ENCODE measurements at places on chromosomes 16 and 17.

DNA sequence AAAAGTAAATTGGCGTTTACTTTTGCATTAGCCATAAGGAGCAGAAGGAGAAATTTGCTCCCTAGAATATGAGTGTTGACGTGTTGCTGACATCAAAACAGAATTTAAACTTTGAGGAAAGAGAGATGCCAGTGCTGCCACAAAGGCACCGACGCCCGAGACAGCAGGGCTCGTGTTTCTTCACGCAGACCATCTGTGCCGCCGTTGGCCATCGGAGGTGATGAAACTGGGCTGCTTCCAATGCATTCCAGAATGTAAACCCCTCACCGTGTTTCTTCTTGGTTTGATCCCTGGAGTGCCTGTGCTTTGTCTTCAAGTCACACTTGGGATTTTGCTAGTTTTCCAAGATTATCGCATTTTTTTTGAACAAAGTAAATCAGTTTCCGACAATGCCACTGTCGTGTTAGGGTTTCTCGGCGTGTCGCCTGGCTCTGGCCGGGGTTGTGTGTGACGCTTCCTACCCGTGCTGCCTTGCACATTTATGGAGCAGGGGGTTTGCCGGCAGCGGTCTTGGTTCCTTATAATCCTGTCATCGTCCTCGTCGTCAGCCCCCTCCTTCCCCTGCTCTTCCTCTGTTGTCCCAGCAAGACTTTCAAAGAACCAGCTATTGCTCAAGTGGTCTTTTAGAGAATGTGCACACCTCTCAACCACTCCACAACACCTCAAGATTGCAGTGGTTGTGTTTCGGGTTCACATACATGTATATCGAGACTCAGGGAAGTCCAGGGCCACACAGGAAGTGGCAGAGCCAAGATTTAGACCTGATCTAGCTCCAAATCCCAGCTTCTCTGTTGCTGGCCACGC lies 103.9 kb downstream of the METRNL start:
- no peak for DNase-seq

- DNase-seq = no peak
These were observed 802 bp downstream of the CYLD start for GRCh38 chr16:50742576-50743200.

DNA sequence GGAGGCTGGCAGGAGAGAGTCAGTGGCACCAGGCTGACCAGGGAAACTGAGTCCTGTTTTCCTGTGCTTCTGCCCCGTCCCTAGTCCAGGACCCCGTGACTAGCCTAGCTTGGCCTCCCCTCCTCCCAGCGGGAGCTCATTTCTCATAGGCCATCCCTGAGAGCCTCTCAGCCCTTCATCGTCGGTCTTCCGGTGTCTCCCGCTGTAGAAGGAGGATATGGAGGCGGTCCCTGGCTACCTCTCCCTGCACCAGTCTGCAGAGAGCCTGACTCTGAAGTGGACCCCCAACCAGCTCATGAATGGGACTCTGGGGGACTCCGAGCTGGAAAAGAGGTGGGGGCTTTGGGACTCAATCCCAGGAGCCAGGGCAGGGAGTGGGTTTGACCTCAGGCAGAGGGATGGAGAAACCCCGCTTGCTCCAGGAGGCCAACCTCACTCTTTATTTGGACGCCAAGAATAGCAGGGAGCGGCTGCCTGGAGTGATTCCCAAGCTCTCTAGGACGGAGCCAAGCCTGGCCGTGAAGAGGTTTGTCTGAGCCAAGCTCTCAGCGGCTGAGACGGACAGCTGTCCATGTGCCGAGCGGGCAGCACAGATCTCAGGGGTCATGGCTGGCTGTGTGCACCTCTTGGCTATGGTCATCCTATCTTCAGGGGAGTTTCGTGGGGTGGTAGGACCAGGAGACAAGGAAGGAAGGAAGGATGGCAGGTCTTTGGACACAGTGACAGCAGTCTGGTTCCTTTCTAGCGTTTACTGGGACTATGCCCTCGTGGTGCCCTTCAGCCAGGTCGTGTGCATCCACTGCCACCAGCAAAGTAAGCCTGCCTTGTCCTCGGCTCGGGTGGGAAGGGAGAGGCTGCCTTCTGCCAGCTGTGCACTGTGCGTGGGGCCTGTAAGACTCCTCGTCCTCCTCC lies 26.8 kb downstream of the SGSM2 start:
- no peak for DNase-seq

DNA sequence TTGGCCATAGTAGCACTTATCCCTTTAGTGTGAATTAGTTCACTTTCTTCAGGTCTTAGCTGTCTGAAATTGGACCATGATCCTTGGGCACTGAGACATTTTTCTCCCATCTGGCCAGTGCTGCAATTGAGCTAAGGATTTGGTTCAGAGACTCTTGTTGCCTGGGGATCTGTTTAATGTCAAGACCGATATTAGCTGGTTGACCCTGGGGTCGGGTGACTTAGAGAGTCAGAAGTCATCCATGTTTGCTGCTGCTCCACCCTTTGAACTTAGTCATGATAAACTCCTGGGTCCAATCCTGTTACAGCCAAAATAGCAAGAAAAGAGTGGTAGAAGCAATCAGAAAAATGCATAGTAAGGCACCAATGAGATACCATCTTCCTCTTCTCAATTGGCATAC lies 45.8 kb upstream of the TOX3 start:
- no peak for DNase-seq

DNA sequence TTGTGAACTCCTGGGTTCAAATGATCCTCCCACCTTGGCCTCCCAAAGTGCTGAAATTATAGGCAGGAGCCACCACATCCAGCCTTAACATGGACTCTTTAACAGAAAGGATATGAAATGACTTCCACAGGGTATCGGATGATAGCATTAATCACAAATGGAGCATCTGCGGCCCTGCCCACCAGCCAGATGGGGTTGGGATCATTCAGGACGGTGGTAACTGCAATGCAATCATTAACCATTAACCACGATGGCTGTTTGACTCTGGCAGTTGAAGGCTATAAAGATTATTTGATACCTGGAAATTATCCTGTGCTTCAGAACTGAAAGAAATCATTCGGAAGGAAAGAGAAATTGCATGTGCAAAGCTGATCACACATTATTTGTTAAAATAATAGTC lies 5.3 kb upstream of the CHST5 start:
- no peak for DNase-seq

- no peak for DNase-seq
These were observed 2.4 kb downstream of the RUNDC3A start for GRCh38 chr17:44310609-44311376.

GRCh38 chr16:57013229-57013628 lies 23.9 kb downstream of the NLRC5 start:
- no peak for DNase-seq

GRCh38 chr17:3803308-3803640 lies 2.3 kb upstream of the ITGAE start:
- DNase-seq = no peak

GRCh38 chr17:4596636-4597380 lies 12.5 kb downstream of the SMTNL2 start:
- no peak for DNase-seq

GRCh38 chr17:30436729-30437128 lies 40.5 kb upstream of the GOSR1 start:
- no peak for DNase-seq

DNA sequence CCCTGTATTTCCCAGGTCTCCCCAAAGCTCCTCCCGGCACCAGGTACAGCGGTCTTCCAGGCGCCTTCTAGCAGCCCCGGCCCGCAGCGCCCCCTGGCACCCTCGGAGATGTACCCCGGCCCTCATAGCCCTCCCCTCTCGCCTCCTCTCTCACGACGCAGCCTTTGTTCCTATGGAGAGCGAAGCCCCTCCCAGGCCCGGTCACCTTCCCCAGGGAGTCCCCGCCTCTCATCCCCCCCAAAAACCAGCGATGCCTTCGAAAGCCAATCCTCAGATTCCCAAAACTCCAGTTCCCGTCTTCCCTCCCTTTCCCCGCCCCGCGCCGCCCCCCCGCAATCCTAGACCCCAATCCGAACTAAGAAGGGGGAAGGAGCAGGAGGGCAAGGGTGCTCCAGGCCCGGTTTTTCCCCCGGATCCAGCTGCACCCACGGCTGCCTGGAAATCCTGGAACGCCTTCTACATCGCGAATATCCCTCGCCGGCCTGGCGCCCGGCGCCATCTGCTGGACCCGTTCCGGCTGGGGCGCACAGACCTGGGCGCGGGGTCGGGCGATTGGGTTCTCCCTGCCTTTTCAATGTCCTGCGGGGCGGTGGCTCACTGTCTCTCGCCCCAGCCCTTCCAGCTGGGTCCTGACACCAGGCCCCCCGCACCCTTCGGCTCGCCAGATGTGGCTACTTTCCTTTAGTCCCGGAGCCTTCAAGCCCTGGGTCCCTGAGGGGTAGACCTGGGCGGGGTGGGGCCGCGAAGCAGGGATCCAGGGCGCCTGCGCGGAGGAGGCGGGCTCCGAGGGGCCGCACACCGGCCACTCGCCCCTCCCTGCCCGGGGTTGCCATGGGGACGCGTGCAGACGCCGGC lies at the start of gene DNAH2:
DNAH2 (plus strand) TSS at position 844 of the 855 bp plus-strand sequence. CDS start 1,991 bp downstream, outside the sequence.
- peak; percentile 50 for DNase-seq

DNA sequence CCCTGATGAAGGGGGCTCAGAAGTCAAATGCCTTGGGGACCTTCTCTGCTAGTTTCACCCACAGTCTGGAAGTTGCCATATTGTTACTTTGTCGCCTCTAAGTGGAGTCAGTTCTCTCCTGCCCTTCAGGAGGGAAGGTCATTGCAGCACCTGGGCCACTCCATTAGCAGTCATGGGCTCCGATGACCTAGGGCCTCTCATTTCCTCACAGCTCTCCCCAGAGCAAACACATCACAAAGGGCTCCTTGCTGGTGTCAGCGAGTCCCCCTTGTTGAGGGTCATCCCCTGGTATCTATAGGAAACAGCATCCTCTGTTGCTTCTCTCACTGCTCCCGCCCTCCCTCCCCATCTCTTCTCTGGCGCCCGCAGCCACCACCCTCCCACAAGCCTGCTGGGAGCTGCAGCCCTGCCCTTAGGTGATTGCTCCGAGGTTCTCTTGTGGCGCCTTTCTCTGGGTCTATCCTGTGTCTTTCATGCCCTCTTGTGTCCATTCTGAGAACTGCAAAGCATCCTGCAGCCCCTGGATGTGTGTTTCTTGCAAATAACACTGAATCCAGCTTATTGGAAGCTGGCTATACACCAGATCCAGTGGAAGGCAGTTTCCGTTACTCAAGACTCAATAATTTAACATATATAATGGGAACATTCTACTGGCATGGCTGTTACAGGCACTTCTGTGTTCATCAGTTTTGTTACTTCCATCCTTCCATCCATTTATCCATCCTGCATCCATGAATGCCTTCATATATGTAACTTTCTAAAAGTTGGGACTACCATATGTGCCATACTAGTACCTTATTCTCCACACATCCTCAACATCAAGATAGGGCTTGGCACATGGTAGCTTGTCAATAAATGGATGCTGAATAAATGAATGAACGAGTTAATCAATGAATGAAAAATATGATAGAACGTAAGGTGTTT lies 21.2 kb downstream of the PDILT start:
- DNase-seq = peak; percentile 29

- no peak for DNase-seq
These were observed 146.8 kb downstream of the ZFHX3 start for GRCh38 chr16:72901000-72901627.

DNA sequence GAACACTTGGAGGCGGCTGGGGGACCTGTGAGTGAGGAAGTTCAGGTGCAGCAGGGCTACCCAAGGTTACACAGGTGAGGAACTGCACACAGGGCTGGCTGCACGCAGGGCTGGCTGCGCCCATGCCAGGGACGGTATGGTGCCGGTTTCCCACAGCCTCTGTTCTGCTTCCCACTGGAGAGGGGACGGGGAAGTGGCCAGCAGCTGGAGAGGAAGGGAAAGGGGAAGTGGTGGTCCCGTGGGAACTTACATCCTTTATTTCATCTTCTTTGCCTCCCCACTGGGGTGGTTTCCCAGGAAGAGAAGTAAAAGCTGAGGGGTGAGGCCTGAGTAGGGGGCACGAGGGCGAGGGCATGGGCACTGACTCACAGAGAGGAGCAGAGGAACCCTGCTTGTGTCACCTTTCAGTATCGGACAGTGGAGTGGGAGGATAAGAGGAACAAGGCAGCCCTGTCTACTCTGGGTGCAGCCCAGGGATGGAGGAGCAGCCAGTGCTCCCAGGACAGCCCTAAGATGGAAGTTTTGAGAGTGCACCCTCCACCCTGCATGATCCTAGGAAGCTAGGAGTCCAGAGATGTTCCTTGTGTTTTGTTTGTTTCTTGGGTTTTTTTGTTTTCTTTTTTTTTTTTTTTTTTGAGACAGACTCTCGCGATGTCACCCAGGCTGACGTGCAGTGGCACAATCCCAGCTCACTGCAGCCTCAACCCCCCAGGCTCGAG lies 25.5 kb upstream of the CDH1 start:
- no peak for DNase-seq

- no peak for DNase-seq
These were observed 17.8 kb downstream of the TSPOAP1 start for GRCh38 chr17:58310511-58311428.

GRCh38 chr16:49275050-49275730 lies 6.4 kb downstream of the CBLN1 start:
- DNase-seq = no peak

GRCh38 chr16:67412294-67412693 lies 4.0 kb downstream of the ZDHHC1 start:
- DNase-seq = no peak

- no peak for DNase-seq
These were observed 761 bp downstream of the GAN start for GRCh38 chr16:81315271-81316175.

- no peak for DNase-seq
These were observed 36.6 kb downstream of the EPN2 start for GRCh38 chr17:19273731-19274130.

- no peak for DNase-seq
These were observed 494.9 kb upstream of the RBFOX1 start for GRCh38 chr16:6837722-6838121.

DNA sequence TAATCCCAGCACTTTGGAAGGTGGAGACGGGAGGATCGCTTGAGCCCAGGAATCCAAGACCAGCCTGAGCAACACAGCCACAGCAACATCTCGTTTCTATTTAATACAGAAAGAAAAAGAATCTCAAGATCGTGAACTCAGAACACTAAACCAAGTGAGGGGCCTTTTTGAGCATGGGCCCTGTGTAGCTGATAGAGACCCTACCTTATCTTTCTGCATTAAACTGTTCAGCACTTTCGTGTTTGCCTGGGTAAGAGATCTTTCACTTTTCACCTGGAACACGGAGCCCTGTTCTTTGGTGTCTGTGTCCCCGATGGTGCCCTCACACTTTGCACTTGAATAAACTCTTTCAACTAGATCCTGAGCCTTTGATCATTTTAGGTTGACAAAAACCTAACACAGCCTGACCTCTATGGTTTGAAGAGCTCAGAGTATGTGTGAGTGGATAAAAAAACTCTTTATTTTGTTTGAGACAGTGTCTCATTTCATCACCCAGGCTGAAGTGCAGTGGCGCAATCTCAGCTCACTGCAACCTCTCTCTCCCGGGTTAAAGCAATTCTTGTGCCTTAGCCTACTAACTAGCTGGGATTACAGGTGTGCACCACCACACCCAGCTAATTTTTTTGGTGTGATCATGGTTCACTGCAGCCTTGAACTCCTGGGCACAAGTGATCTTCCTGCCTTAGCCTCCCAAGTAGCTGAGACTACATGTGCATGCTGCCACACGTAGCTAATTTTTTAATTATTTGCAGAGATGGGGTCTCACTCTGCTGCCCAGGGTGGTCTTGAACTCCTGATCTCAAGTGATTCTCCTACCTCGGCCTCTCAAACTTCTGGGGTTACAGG lies 83.8 kb upstream of the GRIN2A start:
- no peak for DNase-seq

All from glomerular endothelial cell (primary cell).